ENCODE measurements at places on chromosomes 4 and X. TPM values are rescaled to one million over a fixed set of nuclear protein-coding genes. Genes with fewer than 3 reads are reported as not detected.

DNA sequence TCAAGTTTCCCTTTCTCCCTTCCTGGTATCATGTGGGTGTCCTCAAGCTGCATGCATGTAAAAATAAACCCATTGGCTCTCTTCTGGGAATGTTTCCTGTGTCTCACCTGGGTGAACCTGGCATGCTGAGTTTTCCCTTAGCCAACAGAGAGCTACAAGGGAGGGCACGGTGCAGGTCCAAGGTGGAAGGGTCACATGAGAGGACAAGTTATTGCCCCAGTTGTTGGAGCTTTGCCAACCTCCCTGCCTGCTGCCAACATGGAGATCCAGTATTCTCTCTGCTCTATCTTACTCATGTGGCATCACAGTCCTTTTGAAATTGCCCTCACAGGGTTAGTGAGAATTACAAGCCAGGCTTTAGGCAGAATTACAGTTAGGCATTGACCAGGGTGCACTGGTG is 196.1 kb upstream of the GYPA start:
- no peak for DNase-seq

DNA sequence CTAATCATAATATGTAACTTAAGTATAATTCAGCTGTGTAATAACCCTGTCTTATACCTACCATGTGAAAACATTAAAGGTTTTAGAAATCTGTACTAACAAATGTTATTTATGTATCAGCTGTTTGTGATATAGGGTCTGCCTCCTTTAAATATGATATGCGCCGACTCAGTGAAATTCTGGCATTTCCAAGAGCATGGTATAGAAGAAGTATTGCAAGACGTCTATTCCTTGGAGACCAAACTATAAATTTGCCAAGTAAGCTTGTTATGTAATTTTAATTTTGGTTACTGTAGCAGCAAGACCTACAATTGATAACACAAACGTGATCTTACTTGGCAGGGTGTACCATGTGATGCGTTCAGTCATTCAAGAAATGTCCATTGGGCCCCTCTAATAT is 32.3 kb upstream of the ADAD1 start:
- DNase-seq, result no peak

Gene NPNT
- under 0.01 TPM for total RNA-seq

Gene SMAD1
- 112 TPM for total RNA-seq
